Muscle of arm (tissue), 14 donors: ENCODE measurements at places on chromosomes 3 and 15.

DNA sequence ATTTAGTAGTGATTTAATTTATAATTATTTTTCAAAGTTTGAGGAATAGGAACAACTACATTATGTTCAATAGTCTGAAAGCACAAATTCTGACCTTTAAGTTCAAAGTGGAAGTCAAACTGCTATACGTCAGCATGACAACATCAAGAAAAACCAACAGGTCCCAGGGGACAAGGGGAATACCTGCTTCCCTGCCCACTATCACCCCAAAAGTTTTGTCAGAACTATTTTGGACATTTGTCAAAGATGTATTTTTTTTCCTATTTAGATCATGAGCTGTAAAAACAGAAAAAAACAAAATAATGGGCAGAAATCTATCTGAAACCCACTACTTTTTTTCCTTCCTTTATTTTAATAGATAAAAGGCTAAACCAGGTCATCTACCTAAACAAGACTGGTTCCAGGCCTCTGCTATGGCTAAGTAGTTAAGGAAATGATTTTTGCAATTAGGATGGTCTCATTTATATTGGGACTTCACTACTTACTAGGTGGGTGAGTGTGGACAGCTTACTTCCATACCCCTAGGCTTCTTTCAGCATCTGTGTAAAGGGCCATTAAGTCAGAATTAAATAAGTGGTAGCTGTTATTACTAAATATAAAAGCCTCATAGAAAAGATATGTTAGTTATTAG, 746.3 kb downstream of the FHIT start:
- no peak for DNase-seq

DNA sequence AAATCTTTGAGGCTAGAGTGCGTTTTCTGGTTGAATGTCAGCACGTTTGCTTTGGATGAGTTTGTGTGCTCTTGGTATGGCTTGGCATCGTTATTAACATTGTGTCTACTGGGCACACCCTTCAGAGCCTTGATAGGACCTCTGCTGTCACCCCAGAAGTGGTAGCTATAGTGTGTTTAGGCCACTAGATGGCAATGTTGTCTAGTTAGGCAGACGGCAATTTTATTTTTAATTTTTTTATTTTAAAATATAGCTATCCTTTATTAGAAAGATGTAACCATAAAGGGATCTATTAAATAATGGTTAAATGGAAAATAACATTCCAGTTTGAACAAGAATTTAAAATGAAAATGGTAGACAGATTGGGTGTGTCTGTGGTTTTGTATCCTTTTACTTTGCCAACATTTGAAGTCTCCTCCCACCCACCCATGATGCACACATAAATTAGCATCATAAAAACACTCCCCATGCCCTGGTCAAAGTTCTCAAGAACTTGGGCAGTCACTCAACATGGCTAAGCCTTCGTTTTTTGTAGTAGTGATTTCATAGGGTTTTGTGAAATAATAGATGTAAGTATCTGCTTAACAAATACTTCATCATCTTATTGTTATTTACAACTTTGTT, 200.7 kb downstream of the KCNH8 start:
- no peak for DNase-seq

- no peak for DNase-seq
Measured at GRCh38 chr3:195248281-195248680, 22.7 kb downstream of the XXYLT1 start.

GRCh38 chr3:176789947-176790346, 407.3 kb downstream of the TBL1XR1 start:
- no peak for DNase-seq

- DNase-seq, result no peak
Measured at GRCh38 chr3:18751514-18751913, 326.4 kb upstream of the SATB1 start.

DNA sequence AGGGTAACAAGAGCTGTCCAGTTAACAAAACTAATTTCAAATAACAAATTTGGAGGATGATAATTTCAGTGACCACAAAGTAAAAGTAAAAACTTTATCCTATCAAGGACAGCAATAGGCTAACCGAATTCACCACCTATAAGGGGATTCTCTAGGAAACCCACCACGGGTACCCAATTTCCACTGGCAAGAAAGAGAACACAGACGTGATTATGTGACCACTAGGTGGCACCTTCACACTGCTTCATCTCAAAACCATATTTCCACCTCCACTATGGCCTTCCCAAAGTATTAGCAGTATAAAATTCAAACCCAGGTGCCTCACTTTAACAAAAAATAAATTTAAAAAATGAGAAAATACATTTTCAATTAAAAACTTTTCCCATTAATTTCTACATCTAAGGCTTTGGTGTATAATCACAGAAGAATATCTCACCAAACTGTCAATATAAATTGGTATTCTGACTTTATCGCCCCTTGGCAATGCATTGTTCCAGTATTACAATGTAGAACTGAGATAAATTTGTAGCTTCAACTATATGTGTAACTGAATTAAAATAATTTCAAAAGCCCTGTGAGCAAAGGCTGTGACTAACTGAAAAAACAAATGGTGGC, 96.5 kb downstream of the FSIP1 start:
- DNase-seq, result peak; percentile 74

GRCh38 chr3:134377896-134378295, 3.6 kb upstream of the AMOTL2 start:
- DNase-seq, result no peak
